Heart left ventricle (tissue), 16 donors: ENCODE measurements at places on chromosomes 13 and 19. TPM values are rescaled to one million over a fixed set of nuclear protein-coding genes. Genes with fewer than 3 reads are reported as not detected.

The LINGO3 gene
- not detected for total RNA-seq

The IGFL1 gene
- not detected for total RNA-seq

- no peak overlapping the region for H3K4me3 ChIP-seq
- no peaks in the 10 kb centered on the region for H3K36me3 ChIP-seq
- no peaks in the 10 kb centered on the region for H3K27me3 ChIP-seq
Observed at GRCh38 chr13:74444864-74445479, 310.8 kb upstream of the KLF12 start.

DNA sequence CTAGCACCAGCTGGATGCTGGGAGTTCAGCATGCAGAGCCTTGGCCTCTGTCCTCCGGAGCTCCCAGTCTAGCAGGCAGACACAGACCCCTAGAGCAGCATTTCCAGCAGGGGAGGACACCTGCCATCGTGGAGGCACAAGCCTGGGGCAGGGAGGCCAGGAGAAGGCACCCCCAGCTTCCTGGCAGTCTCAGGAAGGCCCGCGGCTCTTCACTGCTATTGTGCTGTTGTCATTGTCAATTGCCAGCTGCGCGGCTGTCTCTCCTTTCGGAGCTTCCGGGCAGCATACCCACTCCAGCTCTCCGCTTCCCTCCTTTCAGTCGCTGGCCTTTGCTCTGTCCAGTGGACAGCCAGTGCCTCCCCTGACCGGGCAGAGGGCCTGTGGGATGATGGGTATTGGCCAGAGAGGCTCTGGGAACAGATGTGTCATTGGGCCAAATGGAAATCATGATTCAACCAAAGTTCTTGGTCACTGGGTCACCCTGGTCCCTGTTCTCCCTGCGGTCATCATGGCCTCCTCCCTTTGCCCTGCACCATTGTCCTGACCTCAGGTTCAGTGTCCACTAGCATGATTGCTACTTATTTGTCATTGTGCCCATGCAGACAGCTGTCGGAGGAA, 93.0 kb downstream of the SLC7A1 start:
- DNase-seq = no peak
- H3K27me3 ChIP-seq = no peaks in the 10 kb centered on the region
- no peak overlapping the region for H3K27ac ChIP-seq
- H3K4me1 ChIP-seq = no peaks in the 10 kb centered on the region

GRCh38 chr13:33033051-33033812, 17.0 kb downstream of the KL start:
- no peaks in the 10 kb centered on the region for H3K27me3 ChIP-seq
- no peak overlapping the region for H3K27ac ChIP-seq
- H3K4me1 ChIP-seq = no peaks in the 10 kb centered on the region
- H3K36me3 ChIP-seq = no peaks in the 10 kb centered on the region

- DNase-seq = no peak
- H3K4me3 ChIP-seq = no peak overlapping the region
- no peak overlapping the region for H3K27ac ChIP-seq
- no peaks in the 10 kb centered on the region for H3K36me3 ChIP-seq
- H3K27me3 ChIP-seq = no peaks in the 10 kb centered on the region
- H3K4me1 ChIP-seq = no peaks in the 10 kb centered on the region
Observed at GRCh38 chr13:111547726-111548273, 227.4 kb downstream of the TEX29 start.

GRCh38 chr13:64007339-64007738, 2591.7 kb upstream of the PCDH20 start:
- no peak overlapping the region for H3K4me3 ChIP-seq
- DNase-seq = no peak

- DNase-seq = no peak
- no peaks in the 10 kb centered on the region for H3K27me3 ChIP-seq
- H3K36me3 ChIP-seq = no peaks in the 10 kb centered on the region
- no peak overlapping the region for H3K27ac ChIP-seq
- no peak overlapping the region for H3K4me3 ChIP-seq
Observed at GRCh38 chr13:52793515-52794061, 54.0 kb upstream of the CNMD start.

DNA sequence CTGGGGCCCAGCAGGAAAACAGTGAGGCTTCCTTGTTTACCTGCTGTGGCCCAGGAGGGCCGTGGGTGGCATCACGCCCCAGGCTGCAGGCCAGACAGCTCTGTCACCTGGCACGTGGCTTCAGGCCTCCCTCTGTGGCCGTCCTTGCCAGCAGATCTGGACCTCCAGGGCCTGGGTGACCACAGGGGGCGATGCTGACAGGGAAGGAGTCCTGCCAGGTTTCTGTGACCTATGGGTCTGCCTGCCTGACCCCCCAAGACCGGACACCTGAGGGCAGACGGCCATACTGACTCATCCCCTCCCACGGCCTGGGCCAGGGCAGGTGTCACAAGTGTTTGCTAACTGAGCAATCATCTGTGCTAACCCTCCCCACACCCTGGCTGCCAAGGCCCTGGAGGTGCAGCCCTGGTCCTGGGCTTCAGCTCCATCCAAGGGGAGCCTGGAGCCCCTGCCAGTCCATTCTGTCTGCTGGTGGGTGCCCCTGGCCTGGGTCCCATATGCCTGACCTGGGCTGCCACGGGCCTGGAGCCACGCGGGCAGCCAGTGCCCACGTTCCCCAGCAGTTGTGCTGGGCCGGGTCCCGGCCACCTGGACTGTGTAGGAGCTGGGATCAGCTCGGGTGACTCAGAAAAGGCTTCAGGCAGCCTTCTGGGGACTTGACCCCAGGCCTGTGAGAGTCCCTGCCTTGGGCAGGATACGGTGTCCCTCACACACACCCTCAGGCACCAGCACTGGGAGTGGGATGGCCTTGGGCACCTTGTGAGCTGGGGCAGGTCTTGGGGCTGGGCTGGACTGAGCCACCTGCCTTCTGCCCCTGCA, 3.7 kb downstream of the CDC34 start:
- H3K27me3 ChIP-seq = no peaks in the 10 kb centered on the region
- DNase-seq = no peak
- H3K36me3 ChIP-seq = peaks cover 41% of the 10 kb centered on the region
